ENCODE measurements at places on chromosomes 6 and 20. TPM values are rescaled to one million over a fixed set of nuclear protein-coding genes. Genes with fewer than 3 reads are reported as not detected.

DNA sequence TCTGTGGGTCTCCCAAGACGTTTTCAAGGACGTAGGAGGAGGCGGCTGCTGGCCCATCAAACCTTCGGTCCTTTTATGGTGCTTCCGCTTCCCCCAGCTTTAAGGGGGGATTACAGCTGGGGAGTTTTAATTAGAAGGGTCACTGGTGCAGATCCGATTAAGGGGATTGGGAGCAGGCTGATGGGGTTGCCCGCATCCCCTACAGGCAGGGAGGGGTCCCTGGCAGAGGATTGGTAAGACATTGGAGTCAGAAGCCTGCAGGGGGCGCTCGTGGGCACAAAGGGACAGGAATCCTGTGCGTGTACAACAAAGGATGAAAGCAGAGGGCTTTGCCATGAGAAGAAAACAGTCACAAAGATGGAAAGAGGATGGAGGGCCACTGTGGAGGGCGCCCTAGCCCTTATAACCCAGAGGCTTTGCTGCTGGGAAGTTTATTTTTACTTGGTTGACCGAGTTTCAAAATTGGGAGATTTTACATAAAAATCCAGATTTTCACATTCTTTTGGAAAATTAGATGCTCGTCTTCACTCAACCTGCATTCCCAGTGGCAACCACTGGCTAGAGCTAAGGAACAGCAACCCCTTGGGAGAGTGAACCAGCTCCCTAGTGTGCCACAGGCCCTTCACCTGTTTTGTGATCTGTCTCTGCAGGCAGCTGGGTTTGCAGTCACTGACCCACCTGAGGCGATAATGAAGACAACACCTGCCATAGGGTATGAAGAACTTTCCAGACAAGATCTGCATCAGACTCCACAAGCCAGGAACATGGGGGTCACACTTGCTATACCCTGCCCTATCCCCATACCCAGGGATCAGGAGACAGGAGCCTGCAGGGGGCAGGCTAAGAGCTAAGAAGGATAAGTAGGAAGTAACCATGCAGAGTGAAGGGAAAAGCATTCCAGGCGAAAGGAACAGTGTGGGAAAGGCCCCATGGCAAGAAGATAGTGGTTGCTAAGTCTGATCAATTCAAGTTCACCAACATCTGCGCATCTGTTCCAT lies 97.7 kb downstream of the KCNB1 start:
- DNase-seq, result peak; percentile 82

DNA sequence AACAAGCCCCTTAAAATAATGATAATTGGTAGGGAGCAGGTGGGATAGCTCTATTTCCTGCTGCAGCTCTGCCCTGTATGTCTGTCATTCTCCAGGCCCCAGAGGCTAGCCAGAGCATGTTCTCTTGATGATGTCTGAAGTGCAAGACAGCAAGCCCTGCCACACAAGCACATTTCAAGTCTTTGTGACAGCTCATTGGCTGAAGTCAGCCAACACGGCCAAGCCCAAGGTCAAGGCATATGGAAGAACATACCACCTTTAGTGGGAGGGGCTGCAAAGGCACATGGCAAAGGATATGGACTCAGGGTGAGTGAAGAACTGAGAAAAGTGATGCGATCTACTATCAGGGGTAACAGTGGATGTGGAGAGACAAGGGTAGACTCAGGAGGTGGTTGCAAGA lies 116.1 kb downstream of the PRND start:
- no peak for DNase-seq

GRCh38 chr6:147173140-147173539 lies 31.1 kb upstream of the STXBP5 start:
- DNase-seq, result no peak

- DNase-seq, result no peak
Observed at GRCh38 chr6:42787063-42787472, 5.2 kb downstream of the BICRAL start.

DEFB124 gene
- 0.18 TPM for polyA plus RNA-seq

PPP1R14C gene
- 41.2 TPM for polyA plus RNA-seq

SLC12A5 gene
- polyA plus RNA-seq, result 0.29 TPM

NR2E1 gene
- not detected for polyA plus RNA-seq

DNA sequence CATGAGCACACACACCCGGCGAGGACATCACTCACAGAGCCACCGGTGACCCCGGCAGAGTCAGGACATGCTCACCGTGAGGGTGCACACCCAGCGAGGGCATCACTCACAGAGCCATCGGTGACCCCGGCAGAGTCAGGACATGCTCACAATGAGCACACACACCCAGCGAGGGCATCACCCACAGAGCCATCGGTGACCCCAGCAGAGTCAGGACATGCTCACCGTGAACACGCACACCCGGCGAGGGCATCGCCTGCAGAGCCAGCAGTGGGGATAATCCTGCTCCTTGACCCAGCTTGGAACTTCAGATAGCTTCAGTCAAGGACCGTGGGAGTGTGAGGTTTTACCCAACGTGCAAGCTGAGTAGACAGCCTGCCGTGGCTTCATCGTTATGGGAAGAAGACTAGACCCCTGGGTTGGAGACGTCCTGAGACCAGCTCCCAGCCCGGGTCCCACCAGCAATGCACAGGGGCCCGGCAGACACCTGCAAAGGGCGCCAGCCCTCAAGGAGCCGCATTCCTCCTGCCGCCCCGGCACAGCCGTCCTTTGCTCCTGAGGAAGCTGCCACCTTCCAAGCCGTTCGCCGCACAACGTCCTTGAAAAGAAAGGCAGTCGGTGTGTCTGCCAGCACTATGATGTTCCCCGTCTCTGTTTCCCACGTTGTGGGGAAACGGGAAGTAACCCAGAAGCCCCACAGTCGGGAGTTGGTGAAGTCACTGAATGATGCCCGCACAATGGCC lies 192.3 kb downstream of the DLL1 start:
- DNase-seq, result peak; percentile 44

GSTA4 gene
- polyA plus RNA-seq, result 4.8 TPM

DNA sequence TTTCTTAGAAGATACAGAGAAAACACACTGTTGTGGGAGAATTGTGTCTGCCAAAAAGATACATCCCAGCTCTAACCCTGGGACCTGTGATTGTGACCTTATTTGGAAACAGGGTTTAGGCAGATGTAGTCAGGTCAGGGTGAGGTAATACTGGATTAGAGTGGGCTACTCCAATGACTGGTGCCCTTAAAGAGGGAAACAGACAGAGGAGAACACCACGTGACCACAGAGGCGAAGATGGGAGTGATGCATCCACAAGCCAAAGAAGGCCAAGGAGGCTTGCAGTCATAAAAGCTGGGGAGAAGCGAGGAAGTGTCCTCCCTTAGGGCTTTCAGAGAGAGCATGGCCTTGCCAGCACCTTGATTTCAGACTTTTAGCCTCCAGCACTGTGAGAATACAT lies 35.6 kb downstream of the SLC52A3 start:
- no peak for DNase-seq

DNA sequence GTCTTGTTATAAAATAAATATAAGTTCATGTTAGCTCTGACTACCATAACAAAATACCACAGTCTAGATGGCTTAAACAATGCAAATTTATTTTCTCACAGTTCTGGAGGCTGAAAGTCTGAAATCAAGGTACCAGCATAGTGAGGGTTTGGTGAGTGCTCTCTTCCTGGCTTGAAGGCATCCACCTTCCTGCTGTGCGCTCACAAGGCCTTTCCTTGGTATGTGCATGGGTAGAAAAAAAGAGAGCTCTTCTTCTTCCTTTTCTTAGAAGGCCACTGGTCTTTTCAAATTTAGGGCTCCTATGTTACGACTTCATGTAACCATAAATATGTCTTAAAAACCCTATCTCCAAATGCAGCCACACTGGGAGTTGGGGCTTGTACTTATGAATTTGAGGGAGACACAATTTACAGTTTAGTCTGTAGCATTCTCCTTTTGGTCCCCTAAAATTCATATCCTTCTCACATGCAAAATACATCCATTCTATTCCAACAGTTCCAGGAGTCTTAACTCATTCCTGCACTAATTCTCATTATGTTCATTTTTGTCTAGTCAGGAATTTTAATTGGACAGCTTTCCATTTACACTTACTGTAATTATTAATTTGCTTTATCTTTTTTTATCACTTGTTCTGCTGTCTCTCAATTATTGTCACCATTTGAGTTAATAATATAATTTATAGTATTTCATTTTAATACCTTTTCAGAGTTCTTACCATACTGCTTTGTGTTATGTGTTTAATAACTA lies 381.9 kb upstream of the EPHA7 start:
- DNase-seq, result no peak

DNA sequence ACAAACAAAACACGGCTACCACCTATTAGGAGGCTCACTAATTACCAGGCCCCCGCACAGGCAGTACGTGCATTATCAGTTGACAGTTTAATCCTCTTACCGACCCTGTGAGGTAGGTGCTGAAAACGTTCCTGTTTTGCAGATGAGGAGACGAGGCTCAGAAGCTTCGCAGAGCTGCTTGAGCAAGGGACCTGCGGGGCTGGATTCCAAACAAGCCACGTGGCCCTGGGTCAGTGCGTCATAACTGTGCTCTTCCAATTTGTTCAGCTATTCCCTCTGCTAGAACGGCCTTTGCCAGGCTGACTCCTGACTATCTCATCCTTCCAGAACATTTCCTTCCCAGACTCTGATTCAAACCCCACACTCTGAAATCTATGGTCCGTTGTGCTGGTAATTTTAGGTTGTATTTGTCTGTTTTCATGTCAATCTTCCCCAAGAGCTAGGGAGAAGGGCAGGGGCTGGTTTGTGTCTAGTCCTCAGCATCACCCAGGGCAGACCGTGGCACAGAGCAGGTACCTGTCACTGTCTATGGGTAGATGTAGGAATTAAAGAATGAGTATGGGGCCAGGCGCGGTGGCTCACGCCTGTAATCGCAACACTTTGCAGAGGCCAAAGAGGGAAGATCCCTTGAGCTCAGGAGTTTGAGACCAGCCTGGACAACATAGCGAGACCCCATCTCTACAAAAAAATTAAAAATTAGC lies 28.8 kb upstream of the TLDC2 start:
- DNase-seq, result peak; percentile 83

DNA sequence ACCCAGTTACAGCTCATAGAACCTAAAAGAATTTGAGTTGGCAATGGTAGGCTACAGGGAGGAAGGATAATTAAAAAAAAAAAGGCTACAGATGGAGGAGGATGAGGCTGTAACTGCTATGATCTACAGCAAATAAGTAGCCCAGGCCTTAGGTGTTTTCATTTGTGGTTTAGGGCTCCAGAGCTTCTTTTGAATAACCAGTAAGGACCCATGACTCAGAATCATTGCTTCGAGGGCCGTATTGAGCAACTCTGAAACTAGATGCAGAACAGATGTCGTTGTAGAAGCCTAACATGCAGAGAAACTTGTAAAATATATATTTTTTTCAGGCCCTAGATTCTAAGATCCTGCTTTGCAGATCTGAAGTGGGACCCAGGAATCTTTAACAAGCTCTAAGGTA lies 19.0 kb upstream of the ASIP start:
- no peak for DNase-seq

- no peak for DNase-seq
Observed at GRCh38 chr20:61353261-61354000, 101.4 kb downstream of the CDH4 start.

GRCh38 chr6:45706319-45706718 lies 309.3 kb downstream of the CLIC5 start:
- DNase-seq, result no peak

DNA sequence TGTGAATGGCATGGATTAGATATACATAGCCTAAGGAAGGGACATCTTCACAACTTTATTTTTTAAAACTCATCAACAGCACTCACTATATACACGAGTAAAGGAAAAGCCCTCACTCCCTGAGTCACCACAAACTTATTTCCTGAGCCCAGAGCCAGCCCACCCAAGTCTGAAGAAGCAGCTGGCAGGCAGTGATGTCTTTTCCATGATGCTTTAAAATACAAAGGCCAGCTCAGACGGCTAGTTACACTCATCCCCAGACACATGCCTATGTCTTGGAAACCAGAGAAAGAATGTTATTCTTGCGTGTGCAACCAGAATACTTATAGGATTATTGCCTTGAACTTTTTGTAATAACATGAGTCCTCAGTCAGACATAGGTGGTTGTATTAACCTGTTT lies 114.4 kb downstream of the ADGRG6 start:
- DNase-seq, result no peak
